ENCODE measurements at places on chromosomes 2 and 18.

DNA sequence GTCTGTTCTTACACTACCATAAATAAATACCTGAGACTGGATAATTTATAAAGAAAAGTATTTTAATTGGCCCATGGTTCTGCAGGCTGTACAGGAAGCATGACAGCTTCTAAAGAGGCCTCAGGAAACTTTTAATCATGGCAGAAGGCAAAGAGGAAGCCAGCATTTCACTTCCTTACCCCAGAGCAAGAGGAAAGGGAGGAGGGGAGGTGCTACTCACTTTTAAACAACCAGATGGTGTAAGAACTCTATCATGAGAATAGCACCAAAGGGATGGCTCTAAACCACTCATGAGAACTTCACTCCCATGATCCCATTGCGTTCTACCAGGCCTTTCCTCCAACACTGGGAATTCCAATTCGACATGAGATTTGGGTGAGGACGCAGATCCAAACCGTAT, 344.4 kb upstream of the SLC39A10 start:
- DNase-seq = no peak

- DNase-seq = no peak
These were observed 28.1 kb downstream of the PIK3C3 start for GRCh38 chr18:41982942-41983660.

DNA sequence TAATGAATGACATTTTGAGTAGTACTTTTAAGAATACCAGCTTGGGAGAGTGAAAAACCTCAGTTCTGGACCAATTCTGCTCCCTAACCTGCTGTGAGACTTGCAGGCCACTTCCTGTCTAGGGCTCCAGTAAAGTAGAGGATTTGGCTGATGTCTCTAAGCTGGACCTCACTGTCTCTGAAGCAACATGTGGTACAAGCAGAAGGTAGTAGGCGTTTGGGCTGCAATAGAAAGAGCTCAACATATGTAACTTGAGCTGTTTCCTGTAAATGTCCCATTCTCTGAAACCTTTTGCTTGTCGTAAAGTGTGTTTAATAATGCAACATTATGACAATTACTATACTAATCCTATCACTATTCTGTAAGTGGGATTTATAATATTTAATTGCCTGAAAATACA, 213.1 kb downstream of the MYO3B start:
- DNase-seq = no peak

DNA sequence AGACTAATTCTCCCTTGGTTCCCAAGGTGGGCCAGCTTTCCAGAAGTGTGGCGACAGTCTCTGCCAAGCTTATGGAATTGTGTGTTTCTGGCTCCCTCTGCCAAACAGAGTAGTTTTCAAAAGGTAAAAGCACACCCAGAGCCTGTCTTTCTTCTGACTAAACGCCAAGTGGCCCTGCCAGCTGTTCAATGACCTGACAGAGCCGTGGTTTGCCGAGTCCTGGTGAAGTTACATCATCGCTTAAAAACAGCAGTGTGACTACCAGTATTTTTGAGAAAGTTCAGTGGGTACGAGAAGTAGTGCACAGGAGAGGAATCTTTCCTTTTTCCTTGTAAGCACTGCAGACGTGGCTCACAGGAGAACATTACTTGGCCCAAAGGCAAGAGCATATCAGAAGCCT, 1.9 kb downstream of the PER2 start:
- no peak for DNase-seq

- DNase-seq = no peak
These were observed 32.3 kb downstream of the NCK2 start for GRCh38 chr2:105777031-105777482.

- DNase-seq = no peak
These were observed 310.6 kb upstream of the SPRED2 start for GRCh38 chr2:65742977-65743376.

GRCh38 chr18:45014047-45014501, 333.4 kb downstream of the SETBP1 start:
- no peak for DNase-seq

DNA sequence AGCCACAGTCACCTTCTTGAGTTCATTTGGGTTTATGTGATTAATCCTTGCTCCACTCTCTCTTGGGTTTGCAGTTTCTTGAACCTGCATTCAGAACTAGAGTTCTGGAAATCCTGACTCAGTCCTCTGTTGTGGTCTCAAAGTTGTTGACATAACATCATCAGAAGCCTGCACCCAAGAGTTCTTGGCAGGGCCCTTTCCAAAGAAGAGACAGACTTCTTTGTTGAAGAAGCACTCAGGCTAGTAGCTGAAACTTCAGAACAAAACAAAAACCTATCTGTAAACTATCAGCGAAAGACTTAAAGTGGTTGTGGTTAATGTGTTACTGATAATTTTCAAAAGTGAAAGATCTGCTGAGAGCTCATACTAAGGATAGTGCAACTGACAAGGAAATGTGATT, 120.8 kb downstream of the FAM168B start:
- no peak for DNase-seq

- peak; percentile 70 for DNase-seq
These were observed 31.2 kb downstream of the NGEF start for GRCh38 chr2:232981767-232982360.
